ENCODE measurements at places on chromosomes 12 and 14.
A peak's percentile ranks its signal among the peaks of the same experiment; 100 is the strongest.

DNA sequence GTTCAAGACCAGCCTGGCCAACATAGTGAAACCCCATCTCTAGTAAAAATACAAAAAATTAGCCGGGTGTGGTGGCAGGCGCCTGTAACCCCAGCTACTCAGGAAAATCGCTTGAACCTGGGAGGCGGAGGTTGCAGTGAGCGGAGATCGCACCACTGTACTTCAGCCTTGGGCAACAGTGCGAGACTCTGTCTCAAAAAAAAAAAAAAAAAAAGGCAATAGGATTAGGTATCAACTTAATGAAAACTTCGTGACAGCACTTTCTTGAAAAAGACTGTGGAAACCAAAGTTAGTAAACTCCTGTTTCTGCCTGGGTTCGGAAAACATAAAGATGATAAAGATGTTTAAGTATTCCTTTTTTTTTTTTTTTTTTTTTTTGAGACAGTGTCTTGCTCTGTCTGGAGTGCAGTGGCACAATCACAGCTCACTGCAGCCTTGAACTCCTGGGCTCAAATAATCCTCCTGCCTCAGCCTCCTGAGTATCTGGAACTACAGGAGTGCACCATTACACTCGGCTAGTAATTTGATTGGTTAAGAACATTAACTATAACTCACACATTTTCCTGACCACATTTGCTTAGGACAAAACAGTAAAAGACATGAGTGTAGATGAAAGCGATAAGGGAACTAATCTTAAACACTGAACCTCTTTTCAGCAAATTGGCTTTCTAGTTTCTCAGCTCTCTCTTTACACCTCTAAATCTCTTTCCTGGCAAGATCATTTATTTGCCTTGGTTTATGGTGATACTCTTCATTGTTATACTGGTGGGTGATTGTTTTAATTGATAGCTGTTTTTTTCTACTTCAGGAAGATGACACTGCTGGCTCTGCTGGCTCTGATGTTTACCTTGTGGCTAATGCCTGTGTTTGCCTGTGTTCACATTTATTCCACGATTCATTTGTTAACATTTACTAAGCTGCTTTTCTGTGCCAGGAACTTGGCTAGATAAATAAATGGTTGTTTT, 15.8 kb downstream of the HIF1A start:
- no peak for DNase-seq

- DNase-seq = peak; percentile 32
Measured at GRCh38 chr14:30656190-30656632, 34.1 kb downstream of the SCFD1 start.

GRCh38 chr14:74293606-74294005, 9.1 kb downstream of the ABCD4 start:
- DNase-seq = no peak

GRCh38 chr14:53716578-53716977, 240.0 kb downstream of the BMP4 start:
- no peak for DNase-seq

- no peak for DNase-seq
Measured at GRCh38 chr12:109795023-109795422, 38.2 kb downstream of the TRPV4 start.

DNA sequence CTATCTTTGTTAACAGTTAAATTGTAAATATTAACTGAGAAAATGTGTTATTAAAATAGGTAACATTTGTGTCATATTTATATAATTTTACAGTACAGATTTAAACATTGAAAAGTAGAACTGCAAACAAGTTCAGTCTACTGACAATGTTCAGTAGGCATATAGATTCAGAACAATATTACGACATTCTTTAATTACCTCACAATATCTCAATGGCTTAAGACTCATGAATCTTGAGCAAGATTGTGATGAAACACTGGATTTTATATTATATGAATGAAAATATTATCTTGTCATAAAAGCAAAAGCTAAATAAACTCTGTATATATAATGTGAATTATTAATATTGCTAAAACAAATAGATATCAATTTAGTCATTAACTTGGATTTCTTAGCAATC, 194.9 kb downstream of the ADAMTS20 start:
- DNase-seq = no peak

DNA sequence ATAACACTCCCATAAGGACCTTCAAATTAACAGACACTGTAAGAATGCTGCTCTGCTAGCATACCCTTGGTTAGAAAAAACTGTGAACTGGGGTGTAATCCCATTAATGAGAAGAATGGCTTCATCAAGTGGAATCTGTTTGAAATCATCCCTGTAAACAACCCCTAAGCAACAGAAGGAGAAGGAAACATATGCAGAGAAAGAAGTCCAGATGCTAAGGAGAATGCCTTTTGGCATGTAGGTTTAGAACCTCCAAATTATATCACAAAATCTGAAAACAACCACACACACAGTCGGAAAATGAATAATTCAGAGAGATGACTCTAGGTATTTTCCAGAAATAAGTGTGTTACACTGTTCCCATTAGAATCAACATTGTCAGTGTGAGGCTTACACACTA, 140.2 kb downstream of the NUAK1 start:
- no peak for DNase-seq

- no peak for DNase-seq
Measured at GRCh38 chr14:20580242-20580641, 7.6 kb downstream of the RNASE11 start.

GRCh38 chr14:97975962-97976361, 1178.8 kb downstream of the VRK1 start:
- DNase-seq = no peak

DNA sequence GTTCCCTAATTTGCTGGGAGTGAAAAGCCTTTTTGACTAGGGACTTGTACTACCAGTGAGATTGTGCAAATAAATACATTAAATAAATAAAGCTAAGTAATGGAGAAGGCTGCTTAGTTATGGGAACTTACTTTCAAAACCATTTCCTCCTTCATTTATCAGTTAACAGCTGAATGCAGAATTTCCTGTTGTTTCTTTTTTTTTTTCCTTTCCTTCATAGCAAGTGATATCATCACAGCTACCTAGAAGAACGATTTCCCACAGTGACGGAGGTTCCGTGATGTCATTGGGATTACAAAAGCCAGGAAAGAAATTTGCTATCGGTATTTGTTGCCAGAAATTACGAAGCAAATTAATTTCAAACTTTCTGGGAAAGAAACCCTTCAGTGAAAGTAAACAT, 42.1 kb upstream of the SOCS2 start:
- DNase-seq = no peak

GRCh38 chr12:5494343-5494742, 62.4 kb downstream of the NTF3 start:
- no peak for DNase-seq

DNA sequence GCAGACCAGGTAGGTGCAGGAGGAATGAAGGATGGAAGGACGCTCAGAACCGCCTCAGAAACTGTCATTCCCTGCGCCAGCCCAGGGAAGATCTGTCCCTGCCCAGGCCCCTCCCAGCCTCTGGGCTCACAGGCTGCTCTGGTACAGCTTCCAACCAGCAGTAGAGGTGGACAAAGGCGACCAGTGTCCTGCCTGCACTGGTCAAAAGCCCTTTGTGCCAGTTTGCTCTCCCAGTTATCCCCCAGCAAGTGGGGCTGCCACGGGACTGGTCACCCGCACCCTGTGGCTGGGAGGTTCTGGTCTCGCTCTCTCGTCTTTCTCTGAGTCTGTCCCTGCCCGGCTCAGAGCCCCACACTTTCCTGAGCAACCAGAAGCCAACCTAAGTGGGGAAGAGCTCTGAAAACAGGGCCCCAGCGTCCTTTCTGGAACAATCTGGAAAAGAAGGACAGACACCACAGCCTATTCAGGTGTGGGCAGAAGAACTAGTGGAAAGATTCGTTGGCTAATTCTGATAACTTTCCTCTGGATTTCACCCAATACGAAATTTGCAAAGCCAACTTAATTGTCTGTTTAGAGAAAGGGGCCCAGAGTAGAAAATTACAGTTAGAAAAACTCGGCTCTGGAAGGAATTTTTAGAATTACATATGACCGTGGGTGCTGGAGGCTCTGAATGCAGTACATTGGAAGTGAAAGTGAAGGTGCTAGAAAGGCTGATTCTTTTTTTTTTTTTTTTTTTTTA, 21.7 kb downstream of the SNRNP35 start:
- DNase-seq = no peak

DNA sequence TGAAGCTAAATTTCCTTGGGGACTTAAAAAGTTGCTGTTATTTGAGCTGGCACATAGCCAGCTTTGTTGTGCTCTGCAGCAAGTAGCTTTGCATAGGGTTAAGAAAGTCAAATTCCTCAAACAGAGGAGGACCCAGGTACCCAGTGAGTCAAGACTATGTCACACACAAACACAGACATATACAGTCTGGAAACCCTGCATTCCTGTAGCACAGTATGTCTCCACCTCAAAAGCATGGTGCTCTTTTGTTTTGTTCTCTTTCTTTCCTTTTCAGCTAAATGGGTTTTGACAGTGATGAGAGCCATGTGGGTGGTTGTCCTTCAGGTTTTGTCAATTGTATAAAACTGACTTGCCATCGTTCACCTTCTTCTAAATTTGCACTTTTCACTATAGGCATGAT, 179.6 kb upstream of the DIO2 start:
- DNase-seq = no peak

DNA sequence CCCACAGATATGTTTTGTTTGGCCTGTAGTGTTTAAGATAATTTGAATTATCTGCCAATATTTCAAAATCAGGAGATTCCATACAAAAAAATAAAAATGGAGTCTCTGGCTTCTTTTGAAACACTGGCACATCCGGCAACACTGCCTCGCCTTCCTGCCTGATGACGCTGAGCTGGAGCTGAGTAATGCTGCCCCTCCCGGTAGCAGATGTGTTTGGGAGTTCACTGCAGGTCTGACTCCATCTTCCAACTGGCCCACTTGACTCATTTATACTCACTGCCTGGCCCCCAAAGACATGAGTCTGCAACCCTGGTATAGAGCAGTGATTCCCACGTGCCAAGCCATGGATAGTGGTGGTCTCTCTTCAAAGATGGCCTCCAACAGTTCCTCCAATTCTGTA, 7.4 kb downstream of the CIT start:
- no peak for DNase-seq

DNA sequence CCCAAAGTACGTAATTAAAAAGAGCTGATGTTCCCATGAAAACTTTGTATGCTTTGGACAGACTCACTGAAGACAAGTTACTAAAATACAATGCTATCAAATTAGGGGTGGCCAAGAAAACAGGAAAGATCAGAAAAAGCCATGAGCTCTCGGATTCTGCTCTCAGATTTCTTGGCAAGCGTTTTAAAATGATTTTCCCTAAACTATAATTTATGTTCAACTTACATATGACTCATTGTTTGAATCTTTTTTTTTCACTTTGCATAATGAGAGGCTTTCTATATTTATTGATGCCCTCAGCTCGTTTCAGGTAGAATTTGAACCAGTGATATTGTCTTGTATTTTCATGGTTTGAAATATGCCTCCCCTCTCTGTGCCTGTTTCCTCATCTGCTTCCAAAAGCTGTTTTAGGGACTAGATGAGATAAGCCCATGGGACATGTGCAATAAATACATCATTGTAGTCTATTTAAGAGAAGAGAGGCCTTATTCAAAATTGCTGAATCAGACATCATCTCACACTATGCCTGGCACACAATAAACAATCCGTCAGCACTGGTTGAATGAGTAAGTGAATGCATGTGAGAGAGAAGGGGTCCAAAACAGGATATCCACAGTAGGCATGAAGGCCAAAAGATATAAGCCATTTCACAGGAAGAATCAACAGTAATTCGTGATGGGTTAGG, 4.7 kb upstream of the IPO8 start:
- DNase-seq = no peak

GRCh38 chr14:101363261-101363555, 198.1 kb upstream of the DIO3 start:
- DNase-seq = no peak

GRCh38 chr12:127770118-127770517, 496.9 kb upstream of the TMEM132C start:
- no peak for DNase-seq

GRCh38 chr12:14356147-14356546, 9.3 kb upstream of the ATF7IP start:
- DNase-seq = no peak

- no peak for DNase-seq
Measured at GRCh38 chr12:130017591-130018449, 114.0 kb upstream of the TMEM132D start.

GRCh38 chr14:104966981-104967385, 11.2 kb downstream of the AHNAK2 start:
- DNase-seq = no peak

- no peak for DNase-seq
Measured at GRCh38 chr12:91361864-91362263, 179.2 kb upstream of the DCN start.

DNA sequence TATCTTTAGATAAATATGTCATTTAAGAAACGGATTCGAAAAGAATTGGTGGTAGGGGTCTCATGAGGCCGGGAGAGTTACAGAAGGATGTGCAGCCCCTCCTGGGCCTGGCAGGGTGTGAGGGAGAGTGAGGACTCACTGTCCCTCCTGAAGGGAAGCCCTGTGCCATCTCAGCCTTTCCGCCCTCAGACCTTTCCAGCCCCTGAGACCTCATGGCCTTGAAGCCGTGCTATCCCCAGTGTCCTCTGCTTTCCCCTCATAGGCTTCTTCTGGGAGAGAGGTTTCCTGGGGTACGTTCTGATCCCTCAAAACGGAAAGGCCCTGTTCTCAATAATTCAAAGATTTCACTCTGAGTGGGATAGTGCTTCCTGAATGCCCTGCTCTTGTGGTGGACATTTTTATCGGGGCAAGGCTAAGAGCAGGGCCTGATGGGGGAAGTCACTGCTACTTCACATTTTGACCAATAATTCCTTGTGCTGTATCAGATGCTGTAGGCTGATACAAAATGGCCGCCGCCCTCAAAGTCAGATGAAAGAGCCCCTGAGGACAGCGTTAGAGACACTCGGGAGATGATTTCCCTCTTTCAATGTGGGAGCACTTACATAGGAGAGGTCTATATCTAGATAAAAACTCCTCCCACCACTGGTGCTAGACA, 1.3 kb downstream of the CD4 start:
- DNase-seq = no peak

DNA sequence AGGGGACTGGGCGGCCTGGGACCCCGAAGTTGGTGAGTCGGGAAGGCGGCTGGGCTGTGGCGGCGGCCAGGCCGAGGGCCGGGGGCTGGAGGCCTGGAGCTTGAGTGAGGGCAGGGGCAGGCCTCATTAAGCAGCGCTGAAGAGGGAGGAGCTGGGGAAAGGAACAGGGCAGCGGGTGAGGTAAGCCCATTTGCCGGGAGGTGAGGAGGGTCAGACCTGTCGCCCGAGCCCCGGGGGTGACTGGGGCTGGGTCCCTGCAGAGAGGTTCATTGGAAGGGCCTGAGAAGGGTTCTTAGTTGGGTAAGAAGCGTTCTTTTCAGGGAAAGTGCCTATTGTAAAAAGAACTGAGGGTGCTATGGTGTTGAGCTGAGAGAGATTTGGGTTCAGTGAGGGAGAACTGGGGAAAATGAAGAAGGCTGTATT, 441 bp downstream of the RAB5B start:
- DNase-seq = peak; percentile 56

- no peak for DNase-seq
Measured at GRCh38 chr12:119235197-119235751, 56.5 kb downstream of the HSPB8 start.

GRCh38 chr14:74649673-74650072, 37.6 kb upstream of the LTBP2 start:
- DNase-seq = no peak
